ENCODE measurements at places on chromosomes 16 and 17. TPM values are rescaled to one million over a fixed set of nuclear protein-coding genes. Genes with fewer than 3 reads are reported as not detected.
A peak's percentile ranks its signal among the peaks of the same experiment; 100 is the strongest.

Gene DCTPP1
- total RNA-seq, result 91.6 TPM

Gene GDPD3
- 6.7 TPM for total RNA-seq

Gene TSNAXIP1
- total RNA-seq, result 7.5 TPM

Gene SHISA9
- total RNA-seq, result 0.75 TPM

Gene RRAD
- 0.54 TPM for total RNA-seq

DNA sequence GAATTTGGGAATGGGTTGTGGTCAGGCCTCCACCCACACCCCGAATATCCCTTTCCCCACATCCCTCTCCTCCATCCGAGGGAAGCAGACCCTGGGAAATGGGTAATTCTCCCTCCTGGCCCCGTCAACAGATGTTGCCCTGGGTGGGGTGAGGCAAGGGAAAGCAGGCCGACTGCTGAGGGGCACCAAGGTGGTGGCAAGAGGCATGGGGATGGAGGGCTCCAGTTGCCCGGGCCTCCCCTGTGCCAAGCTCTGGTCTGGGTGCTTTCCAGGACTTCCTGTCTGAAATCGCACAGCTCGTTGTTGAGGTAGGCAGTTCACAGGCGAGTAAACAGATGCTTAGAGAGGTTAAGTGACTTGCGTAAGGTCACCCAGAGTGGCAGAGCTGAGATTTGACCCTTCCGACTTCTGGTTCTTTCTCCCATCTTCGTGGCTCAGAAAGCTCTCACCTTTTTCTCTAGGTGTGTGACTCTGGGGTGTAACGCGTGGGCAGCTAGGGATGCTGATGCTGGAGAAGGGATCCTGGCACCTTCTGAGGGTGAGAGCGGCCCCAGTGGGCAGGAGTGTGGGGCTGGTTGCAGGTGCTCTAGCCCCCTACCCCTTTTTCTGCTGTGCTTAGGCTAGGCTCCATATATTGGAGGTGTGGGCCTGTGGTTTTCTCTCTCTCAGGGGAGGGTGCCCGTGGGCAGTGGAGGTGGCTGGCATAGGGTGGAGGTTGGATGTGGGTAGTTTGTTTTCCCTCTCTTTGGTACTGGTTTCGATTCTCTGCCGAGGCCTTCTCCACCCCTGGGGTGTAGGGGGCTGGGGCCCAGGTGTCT lies 17.2 kb downstream of the RARA start:
- no peaks in the 10 kb centered on the region for H3K27me3 ChIP-seq
- no peak overlapping the region for H3K27ac ChIP-seq
- no peak overlapping the region for H3K4me3 ChIP-seq

- peaks cover 23% of the 10 kb centered on the region for H3K4me1 ChIP-seq
- no peak overlapping the region for H3K27ac ChIP-seq
- no peak for DNase-seq
- H3K4me3 ChIP-seq, result no peak overlapping the region
- H3K27me3 ChIP-seq, result no peaks in the 10 kb centered on the region
- H3K36me3 ChIP-seq, result no peaks in the 10 kb centered on the region
Measured at GRCh38 chr17:70202840-70203239, 33.5 kb downstream of the KCNJ2 start.

DNA sequence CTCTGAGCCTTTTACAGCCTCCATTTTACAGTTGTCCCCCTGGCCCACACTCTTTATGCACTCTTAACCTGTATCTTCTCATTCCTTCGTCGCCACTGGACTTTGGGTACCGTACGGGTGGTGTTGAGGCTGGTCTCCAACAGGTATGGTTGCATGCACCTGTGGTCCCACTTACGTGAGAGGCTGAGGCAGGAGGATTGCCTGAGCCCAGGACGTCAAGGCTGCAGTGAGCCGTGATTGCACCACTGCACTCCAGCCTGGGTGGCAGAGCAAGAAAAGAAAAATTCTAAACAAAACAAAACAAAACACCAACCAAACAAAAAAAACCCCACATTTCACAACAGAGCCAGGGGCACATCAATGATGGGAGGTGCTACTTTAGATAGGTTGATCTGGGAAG lies 14.4 kb upstream of the TMEM98 start:
- peaks cover 14% of the 10 kb centered on the region for H3K4me1 ChIP-seq
- H3K4me3 ChIP-seq, result no peak overlapping the region
- H3K27me3 ChIP-seq, result no peaks in the 10 kb centered on the region
- DNase-seq, result no peak

DNA sequence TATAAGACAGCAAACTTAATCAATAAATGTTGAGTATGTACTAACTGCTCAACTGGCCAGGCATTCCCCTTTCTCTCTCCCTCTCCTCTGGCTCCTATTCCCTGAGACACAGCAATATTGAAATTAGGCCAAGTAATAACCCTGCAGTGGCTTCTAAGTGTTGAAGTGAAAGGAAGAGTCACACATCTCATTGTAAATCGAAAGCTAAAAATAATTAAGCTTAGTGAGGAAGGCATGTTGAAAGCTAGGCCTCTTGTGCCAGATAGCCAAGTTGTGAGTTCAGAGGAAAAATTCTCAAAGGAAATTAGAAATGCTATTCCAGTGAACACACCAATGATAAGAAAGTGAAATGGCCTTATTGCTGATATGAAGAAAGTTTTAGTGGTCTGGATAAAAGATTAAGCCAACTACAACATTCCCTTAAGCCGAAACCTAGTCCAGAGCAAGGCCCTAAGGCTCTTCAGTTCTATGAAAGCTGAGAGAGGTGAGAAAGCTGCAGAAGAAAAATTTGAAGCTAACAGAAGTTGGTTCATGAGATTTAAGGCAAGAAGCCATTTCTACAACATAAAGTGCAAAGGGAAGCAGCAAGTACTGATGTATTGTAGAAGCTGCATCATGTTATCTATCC lies 35.4 kb upstream of the ABCC11 start:
- no peak overlapping the region for H3K27ac ChIP-seq
- H3K27me3 ChIP-seq, result no peaks in the 10 kb centered on the region
- peaks cover 37% of the 10 kb centered on the region for H3K36me3 ChIP-seq
- no peaks in the 10 kb centered on the region for H3K4me1 ChIP-seq

- H3K4me3 ChIP-seq, result no peak overlapping the region
- H3K27me3 ChIP-seq, result peaks cover 74% of the 10 kb centered on the region
- DNase-seq, result no peak
- H3K27ac ChIP-seq, result no peak overlapping the region
Measured at GRCh38 chr16:83447560-83447959, 360.2 kb upstream of the HSBP1 start.

DNA sequence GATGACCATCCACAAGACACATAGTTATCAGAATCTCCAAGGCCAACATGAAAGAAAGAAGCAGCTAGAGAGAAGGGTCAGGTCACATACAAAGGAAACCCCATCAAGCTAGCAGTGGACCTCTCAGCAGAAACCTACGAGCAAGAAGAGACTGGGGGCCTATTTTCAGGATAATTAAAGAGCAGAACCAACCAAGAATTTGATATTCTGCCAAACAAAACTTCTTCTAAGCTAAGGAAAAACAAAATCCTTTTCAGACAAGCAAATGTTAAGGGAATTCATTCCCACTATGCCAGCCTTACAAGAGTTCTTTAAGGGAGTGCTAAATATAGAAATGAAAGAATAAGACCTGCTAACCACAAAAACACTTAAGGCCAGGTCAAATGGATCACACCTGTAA lies 47.8 kb downstream of the ITFG1 start:
- no peaks in the 10 kb centered on the region for H3K4me1 ChIP-seq
- H3K27ac ChIP-seq, result no peak overlapping the region
- H3K4me3 ChIP-seq, result no peak overlapping the region

DNA sequence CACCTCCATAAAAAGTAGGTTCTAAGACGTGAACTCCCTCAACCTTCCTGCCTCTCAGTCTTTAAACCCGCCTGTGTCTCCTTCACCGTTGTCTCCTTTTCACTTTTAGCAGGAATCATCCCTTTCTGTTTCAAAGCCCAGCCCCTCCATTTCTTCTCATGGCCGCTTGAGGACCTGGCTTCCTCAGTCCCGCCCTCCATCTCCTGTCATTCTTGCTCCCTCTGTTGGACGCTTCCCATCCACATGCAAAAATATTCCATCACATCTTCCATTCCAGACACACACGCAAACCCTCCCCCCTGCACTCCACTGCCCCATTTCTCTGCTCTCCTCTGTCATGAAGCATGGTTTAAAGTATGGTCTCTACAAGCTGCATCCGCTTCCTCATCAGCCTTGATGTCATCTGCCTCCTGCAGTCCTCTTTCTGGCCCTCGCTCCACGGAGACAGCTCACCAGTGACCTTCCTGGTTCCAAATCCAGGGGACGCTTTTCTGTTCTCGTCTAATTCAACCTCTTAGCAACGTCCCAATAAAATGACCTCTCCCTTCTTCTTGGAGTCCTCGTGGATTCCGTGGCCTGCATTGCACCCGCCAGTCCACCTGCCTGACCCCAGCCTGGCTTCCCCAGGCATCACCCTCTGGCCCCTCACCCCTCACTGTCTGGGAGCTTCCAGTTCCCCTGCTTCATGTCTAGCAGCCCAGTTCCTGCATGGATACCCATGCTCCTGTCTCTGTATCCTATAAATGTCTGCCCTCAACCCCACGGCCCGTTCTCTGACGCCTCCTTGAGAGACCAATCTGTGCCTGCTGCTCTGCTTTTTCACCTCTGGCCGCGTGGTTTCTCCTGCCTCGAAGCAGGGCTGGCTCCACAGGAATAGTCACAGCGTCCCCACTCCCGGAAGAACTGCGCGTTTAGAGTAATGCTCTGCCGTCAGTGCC lies 26.2 kb downstream of the ANKRD40 start:
- peak; percentile 42 for DNase-seq
- H3K27ac ChIP-seq, result no peak overlapping the region
- H3K4me1 ChIP-seq, result peaks cover 28% of the 10 kb centered on the region
- H3K4me3 ChIP-seq, result no peak overlapping the region

DNA sequence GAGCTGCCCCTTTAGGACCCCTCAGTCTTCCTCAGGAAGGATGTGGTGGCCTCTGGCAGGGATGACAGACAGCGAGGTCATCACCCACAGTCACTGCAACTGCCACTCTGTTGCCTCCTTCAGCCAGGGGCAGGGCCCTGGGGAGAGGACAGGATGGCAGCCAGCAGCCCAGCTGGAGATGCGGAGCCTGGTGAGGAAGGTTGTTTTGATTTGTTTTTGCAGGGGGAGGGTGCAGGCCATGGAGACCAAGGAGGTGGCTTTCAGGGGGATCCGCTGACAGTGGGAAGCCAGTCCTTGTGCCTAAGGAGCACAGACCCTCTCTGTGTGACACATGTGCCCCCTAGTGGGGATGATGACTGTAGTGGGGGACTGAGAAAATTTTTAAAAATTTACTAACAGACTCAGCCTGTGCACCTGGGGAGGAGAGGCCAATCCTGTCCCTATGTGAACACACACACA lies 7.4 kb downstream of the PRCD start:
- H3K4me3 ChIP-seq, result no peak overlapping the region
- DNase-seq, result peak; percentile 74
- no peaks in the 10 kb centered on the region for H3K36me3 ChIP-seq

DNA sequence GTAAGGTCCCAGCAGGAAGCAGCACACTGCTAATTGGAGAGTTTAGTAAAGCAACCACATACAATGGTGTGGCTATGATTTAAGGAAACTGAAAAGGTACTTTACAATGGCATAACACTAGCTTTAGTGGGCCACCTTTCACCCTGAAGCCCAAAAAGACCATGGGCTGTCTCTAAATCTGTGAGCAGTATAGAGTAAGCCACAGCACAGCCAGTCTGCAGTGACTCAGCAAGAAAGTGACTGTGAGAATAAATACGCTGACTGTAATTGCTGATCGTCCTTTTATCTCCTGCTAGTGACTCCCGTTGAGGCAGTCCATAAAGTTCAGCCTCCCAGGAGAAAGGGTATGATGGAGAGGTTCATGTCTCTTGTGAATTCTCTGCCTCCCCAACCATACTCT lies 679.8 kb upstream of the KIF2B start:
- no peak overlapping the region for H3K4me3 ChIP-seq
- H3K36me3 ChIP-seq, result no peaks in the 10 kb centered on the region
- peak overlapping the region; percentile 37 for H3K27ac ChIP-seq
- H3K27me3 ChIP-seq, result no peaks in the 10 kb centered on the region
- DNase-seq, result no peak

DNA sequence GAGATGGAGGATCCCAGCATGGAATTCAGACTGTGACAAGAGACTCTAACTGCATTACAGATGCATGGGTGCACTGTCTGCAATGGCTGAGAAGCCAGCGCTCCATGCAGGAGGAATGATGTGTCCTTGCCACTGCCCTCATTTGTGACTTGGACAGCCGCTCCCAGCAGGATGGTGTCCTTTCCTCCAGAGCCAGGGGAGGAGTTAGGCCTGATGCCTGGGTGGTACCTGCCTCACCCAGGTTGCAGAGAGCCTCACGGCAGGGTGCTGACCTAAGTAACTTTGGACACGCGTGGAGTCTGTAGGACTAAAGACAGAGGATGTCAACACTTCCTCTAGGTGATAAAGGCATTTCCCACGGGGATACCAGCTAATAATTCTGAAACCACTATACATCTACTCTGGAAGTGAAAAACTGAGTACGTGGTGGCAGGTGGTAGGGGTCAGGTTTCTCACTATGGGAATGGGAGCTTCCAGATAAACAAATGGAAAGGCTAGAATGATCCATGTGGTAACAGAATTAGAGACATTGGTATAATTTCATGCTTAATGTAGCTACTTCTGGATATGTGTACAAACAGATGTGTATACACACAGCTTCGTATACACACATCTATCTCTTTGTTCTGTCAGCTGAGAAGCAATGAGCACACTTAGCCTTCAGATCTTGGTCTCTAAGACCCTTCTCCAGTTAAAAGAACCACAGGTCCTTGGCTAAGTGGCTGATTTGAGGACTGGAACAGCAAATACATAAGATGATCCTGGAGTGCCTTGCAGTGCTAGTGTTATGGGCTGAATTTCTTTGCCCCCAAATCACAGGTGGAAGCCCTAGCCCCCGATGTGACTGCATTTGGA lies 13.7 kb upstream of the CSNK1D start:
- DNase-seq, result no peak
- H3K4me1 ChIP-seq, result peaks cover 27% of the 10 kb centered on the region
- H3K27ac ChIP-seq, result no peak overlapping the region
- peak overlapping the region; percentile 19 for H3K4me3 ChIP-seq

GRCh38 chr16:23519282-23519681 lies 9.0 kb upstream of the GGA2 start:
- DNase-seq, result no peak
- H3K27ac ChIP-seq, result no peak overlapping the region
- H3K4me3 ChIP-seq, result no peak overlapping the region
- H3K36me3 ChIP-seq, result peaks cover 21% of the 10 kb centered on the region
- no peaks in the 10 kb centered on the region for H3K4me1 ChIP-seq
- no peaks in the 10 kb centered on the region for H3K27me3 ChIP-seq
